ENCODE measurements at places on chromosomes 11 and 22.

- DNase-seq: no peak
Observed at GRCh38 chr11:69861901-69862300, 42.7 kb upstream of the FGF3 start.

GRCh38 chr22:48091060-48091650, 1328.7 kb downstream of the TBC1D22A start:
- DNase-seq: no peak

DNA sequence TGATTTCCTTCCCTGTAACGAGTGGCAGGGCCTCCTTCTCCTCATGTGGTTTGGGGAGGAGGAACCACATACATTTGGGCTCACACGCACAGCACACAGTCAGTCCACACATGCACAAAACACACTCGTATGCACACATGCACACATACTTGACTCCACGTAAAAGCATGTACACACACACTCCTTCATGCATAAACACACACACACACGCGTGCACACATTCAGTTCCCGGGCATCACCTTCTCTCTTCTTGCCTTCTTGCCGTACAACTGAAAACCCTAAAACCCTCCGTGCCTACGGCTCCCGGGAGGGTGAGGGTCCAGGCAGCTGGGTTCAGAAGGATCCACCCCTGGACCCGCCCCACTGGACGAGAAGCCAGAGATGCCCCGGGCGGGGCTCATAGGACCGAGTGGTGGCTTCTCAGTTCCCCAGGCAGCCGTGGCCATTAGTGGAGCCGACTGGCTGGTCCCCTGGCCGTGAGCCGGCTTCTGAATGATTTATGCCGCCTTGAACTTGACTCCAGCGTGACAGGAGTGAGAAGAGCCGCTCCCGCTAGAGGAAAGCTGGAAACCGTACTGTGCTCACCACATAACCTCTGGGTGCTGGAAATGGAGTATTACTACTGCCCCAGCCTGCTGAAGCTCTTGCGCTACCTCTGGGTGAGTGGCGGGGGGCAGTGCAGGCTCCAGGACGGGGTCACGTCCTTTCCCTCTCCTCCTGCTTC, 117.4 kb downstream of the KIAA1671 start:
- no peak for DNase-seq

- DNase-seq: no peak
Observed at GRCh38 chr11:25247336-25247735, 750.5 kb downstream of the LUZP2 start.

DNA sequence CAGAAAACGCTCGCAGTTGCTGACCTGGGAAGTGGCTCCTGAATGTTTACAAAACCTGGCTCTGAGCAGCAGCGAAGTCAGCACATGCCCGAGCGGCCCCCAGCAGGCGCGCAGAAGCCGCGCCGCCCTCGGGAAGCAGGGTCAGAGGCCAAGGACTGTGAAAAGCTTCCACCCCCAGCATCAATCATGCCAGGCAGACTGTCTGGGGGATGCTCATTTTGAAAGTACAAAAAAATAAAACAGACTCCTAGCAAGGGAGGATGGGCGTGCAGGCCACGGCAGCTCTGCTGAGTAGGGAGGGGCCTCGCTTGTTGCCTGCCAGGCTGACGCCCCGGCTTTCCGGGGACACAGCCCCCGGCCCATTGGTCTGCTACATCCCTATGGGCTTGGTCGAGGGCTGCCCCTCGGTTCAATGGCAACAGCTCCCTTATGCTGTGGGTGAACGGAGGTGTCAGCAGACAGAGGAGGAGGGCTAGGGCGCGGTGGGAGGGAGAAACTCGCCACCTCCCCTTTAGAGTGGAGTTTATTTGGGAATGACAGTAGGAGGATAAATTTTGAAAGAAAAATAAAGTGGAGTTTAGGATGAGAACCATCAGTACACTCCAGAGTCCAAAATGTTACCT, 37.7 kb upstream of the GNB1L start:
- peak; percentile 44 for DNase-seq

- no peak for DNase-seq
Observed at GRCh38 chr11:119030029-119030328, 698 bp downstream of the SLC37A4 start.

DNA sequence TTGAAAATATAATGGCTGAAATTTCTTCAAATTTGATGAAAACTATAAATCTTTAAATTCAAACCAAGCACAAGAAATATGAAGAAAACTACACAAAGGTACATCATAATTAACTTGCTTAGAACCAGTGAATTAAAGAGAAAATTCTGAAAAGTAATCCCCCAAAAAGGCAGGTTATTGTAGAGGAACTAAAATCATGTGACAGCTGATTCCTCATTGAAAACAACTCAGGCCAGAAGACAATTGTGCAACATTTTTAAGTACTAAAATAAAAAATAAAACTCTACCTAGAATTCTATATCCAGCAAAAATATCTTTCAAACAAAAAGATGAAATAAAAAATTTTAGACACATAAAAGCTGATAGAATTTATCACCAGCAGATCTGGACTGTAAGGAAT, 90.3 kb downstream of the SOX6 start:
- DNase-seq: no peak
